ENCODE measurements at places on chromosomes 3 and 15.

DNA sequence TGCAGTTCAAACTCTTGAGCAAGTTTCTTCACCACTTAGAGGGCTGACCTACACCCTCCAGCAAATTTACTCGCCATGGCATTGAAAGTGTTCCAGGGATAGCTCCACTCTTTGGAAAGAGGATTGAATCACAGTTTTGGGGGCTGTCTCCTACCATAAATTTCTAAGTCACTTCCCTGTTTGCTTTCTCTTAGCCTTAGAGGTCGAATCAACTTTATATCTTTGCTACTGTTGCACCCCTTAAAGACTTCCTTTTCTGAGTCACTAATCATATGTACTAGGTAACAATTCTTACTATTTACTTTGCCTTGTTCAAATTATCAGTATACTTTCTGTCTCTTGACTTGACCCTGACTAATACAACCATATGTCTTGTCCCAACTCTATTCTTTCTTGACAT lies 1151.8 kb upstream of the ALCAM start:
- no peak for DNase-seq

DNA sequence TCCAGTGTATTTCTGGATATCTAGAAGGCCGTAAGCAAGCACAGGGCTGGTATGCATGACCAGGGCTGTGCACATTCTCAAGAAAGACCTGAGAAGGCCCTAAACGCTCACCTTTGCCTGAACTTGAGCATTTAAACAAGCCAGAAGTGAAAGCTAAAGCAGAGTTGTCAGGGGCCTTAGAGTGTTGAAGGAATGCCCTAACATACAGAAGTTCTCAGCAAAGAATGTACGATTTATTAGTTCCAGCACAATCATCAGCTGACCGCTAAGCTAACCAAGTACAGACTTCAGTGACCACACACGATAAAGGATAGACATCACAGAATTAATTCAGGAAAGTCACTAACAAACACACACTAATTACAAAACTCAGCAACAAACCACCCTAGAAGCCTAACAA lies 8.7 kb downstream of the HLTF start:
- no peak for DNase-seq

DNA sequence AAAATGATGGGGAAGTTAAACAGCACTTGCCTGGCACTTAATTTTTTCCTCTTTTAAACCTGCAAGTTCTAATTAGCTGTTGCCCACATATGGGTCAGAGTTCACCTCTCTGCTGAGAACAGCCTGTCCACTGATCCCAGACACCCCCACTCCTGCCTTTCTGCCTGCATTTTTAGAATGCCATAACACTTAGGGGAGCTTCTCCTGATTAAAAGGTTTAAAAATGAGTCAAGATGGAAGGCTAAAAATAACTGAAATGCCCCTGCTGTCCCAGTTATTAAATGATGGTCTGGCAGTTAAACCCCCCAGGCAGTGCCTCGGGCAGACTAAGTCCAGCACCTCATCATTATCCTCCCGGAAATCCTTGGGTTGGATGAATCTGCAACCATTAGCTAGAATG lies 913.6 kb upstream of the ARPP21 start:
- no peak for DNase-seq

- no peak for DNase-seq
Observed at GRCh38 chr15:53658827-53659555, 100.5 kb downstream of the WDR72 start.

DNA sequence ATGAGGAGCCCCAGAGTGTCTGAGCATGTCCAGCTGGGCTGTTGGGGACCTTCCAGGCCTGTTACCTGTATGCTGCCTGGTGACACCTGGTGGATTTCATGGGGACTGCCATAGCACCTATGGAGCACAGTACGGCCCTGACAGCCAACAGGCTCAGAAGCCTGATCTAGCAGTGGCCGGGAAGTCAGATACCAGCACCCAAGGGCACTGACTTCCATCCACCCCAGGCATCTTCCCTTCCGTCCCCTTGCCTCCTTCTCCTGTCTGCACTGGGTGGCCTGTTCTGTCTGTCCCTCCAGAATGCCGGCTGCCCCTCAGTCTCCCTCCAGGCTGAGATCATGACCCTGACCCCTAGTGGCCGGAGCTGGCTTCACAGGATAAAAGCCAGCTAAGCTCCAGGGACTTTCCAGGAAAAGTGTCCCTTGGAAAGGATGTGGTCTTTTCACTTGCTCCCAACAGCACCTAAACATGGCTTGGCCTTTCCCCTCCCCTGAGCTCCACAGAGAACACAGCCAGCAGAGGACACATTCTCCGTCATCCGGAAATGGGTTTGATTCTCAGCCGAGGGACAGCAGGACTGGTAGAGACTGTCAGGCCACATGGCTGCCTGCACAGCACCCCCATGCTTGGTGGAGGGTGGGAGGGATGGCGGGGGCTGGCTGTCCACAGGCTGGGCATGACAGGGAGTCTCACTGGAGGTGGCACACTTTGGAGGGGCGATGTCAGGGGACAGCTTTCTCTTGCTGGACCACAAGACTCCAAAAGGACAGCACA lies 9.5 kb downstream of the RPS17 start:
- peak; percentile 64 for DNase-seq

DNA sequence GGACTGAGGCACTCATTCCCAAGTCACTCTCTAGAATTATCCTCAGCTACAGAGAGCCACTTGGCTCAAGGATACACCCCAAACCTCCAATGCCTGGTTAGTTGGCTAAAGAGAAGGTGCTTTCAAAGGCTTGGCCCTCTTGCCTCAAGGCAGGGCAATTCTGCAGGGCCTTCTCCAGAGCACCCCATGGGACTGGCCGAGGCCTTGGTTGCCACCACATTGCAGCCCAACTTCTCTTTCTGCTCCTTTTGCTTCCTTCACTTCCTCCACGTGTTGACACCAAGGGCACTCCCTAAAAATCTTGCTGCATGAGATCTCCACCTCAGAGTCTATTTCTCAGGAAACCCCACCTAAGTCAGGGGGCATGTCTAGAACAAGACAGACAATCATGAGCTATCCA lies 36.7 kb downstream of the MEGF11 start:
- DNase-seq, result no peak

GRCh38 chr15:85704720-85705429 lies 89.8 kb downstream of the KLHL25 start:
- DNase-seq, result no peak

GRCh38 chr3:1611824-1612223 lies 486.8 kb upstream of the CNTN4 start:
- DNase-seq, result no peak

GRCh38 chr15:41233367-41233771 lies 2.3 kb downstream of the CHP1 start:
- DNase-seq, result no peak

GRCh38 chr15:69265347-69265955 lies 33.3 kb upstream of the PAQR5 start:
- no peak for DNase-seq

- DNase-seq, result no peak
Observed at GRCh38 chr3:195082811-195083210, 188.1 kb downstream of the XXYLT1 start.

- DNase-seq, result no peak
Observed at GRCh38 chr3:123732447-123732846, 147.6 kb upstream of the HACD2 start.

DNA sequence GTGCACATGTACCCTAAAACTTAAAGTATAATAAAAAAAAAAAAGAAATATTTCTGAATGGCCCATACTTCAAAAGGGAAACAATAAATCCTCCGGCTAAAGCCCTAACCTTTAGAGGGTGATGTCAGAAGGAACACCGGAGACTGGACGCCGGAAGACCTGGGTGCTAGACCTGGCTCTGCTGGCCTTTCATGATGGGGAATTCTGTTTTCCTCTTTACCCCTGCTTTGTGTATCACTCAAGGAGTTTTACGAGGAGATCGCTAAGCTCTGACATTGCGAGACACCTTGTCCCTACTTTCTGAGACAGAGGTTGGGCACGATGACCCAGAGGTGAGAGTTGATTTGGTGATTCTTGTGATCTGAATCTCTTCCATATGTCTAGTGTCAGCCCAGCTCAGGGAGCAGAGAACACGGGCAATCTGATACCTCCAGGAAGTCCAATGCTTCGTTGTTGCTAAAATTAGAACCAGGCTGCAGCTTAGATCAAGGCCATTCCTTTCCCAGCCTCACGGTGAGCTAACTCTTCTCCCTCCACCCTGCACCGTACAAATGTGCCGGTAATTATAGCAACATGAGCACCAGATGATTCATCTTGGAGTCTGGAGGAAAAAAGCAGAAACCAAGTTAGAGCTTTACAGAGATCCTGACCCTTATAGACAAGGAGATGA lies 42.0 kb upstream of the CFAP161 start:
- no peak for DNase-seq

DNA sequence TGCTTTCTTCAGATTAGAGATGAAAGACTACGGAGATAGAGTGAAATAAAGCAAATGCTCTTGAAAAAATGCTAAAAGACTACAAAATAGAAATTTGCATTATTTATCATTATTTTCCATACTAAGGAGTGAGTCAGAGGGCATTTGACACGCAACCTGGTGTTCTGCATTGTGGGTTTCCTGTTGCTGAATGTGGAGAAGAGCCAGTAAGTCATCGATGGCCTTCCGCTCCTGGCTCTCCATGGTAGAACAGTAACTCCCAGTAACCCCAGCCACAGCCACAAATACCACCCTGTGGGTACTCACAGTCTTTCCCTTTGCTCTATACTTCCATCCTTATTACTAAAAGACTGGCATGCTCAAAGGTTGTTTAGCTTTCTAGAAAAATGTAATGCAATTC lies 61.5 kb downstream of the CGGBP1 start:
- peak; percentile 48 for DNase-seq
